ENCODE measurements at places on chromosomes 7 and 10.

DNA sequence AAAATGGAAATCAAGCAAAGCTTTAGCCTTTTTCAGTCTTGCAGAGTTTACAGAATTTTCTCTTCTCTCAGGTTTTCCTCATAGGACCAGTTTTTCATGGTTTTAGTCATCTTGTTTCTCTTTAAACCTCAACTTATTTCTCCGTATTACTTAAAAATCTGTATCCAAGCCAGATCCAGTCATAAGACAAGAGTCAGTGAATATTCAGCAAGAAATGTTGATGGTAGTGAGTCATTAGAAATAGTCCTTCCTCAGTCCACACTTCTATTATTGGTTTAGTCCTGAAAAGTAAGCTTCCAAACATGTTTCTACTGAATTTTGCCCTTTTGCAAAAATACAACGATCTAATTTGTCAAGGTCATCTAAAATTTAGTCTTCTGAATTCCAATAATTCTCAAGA lies 107.0 kb downstream of the VIM start:
- no peak for DNase-seq

GRCh38 chr10:20811131-20811530 lies 86.0 kb downstream of the NEBL start:
- no peak for DNase-seq

- DNase-seq = peak; percentile 30
Measured at GRCh38 chr10:8444630-8445029, 390.1 kb downstream of the GATA3 start.

- no peak for DNase-seq
Measured at GRCh38 chr7:33829536-33829935, 75.8 kb upstream of the BMPER start.

- no peak for DNase-seq
Measured at GRCh38 chr10:61338146-61338545, 115.0 kb downstream of the TMEM26 start.

DNA sequence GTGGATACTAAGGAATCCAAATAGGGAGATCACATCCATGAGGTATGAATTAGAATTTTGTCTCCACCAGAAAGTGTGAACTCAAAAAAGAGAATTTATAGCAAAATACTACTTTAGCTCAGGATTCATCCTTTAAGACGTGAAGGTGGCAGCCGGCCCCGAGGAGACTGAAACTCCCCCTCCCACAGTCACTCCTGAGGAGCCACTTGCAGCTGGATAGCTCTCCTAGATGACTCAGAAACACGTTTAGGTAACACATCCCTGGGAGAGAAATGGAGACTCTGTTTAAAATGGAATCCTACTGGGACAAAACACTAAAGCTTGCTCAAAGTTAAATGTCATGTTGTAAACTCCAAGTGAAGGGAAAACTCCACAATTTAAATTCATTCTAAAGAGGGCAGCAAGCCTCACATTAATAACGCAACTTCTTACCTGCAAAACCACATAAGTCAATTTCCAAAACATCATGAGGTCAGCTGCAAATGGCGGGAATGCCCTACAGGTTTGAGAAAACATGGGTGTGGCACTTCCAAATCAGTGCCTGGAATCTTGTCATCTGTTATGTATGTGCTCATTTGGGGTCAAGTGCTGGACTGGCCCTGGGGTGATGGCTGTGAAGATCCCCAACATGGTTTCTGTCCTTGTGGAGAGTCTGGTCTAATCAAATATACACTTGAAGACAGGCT lies 46.2 kb downstream of the ICA1 start:
- no peak for DNase-seq

GRCh38 chr10:128854963-128855362 lies 612.1 kb upstream of the MGMT start:
- no peak for DNase-seq

GRCh38 chr10:85464336-85464735 lies 902.3 kb downstream of the GRID1 start:
- DNase-seq = no peak

- DNase-seq = no peak
Measured at GRCh38 chr10:93445097-93445960, 36.8 kb downstream of the MYOF start.

DNA sequence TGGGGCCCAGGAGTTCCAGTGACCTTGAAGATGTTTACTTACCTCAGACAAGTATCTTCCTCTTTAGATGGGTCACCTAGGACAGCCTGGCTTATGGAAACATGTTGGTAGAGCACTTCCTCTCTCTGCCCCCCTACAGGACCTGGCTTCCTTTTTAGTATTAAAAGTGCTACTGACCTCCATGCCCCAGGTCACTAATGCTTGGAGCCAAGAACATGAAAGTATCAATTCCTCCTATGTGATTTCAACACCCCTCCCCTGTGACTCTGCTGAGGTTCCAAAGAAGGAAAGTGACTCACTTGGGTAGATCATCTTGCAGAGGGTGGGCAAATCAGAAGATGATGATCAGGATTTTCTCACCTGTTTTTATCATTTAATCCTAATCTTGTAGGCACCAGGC lies 125.3 kb upstream of the CCDC6 start:
- DNase-seq = no peak

GRCh38 chr7:138091032-138091431 lies 14.8 kb downstream of the AKR1D1 start:
- DNase-seq = no peak

GRCh38 chr10:74486659-74487058 lies 335.6 kb downstream of the ADK start:
- no peak for DNase-seq

DNA sequence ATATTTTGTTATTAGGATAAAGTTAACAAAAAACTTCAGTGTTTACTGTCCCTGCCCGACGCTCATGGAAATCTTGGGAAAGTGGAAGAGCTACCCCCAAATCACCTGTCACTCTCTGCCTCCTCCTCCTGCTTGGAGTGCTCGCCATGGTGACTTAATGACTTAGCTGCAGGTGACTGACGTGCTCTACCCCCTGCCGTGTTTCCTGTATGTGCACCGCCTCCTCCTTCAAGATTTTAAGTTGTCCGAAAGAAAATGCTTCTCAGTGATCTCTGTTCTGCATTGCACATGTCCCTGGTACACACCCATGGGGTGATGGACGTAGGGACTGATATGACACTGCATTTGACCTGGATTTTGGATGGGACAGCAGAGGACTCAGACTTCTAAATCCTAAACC lies 338.8 kb upstream of the SHH start:
- DNase-seq = no peak

GRCh38 chr10:101073631-101074030 lies 11.8 kb downstream of the KAZALD1 start:
- DNase-seq = no peak

DNA sequence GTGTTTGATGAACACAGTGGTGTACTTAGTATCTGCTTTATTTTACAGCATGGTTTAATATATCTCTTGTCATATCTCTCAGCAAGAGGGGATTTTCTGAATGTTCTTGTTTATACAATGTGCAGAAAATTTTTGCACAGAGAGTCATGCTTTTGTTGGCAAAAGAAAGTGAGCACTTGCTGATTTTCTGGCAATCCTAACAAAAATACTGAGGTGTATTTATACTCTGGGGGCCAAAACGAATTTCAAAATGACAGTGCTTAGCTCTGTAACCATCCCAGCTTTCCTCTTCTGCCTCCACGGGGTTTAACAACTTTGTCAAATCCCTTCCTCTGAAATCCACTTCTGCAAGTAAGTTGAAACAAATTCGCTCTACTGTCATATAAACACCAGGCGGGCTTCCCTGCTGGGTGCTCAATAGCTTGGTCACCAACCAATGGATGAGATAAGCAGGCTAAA lies 169.2 kb downstream of the NOC3L start:
- no peak for DNase-seq

- no peak for DNase-seq
Measured at GRCh38 chr7:128858380-128859231, 4.0 kb upstream of the ATP6V1F start.

DNA sequence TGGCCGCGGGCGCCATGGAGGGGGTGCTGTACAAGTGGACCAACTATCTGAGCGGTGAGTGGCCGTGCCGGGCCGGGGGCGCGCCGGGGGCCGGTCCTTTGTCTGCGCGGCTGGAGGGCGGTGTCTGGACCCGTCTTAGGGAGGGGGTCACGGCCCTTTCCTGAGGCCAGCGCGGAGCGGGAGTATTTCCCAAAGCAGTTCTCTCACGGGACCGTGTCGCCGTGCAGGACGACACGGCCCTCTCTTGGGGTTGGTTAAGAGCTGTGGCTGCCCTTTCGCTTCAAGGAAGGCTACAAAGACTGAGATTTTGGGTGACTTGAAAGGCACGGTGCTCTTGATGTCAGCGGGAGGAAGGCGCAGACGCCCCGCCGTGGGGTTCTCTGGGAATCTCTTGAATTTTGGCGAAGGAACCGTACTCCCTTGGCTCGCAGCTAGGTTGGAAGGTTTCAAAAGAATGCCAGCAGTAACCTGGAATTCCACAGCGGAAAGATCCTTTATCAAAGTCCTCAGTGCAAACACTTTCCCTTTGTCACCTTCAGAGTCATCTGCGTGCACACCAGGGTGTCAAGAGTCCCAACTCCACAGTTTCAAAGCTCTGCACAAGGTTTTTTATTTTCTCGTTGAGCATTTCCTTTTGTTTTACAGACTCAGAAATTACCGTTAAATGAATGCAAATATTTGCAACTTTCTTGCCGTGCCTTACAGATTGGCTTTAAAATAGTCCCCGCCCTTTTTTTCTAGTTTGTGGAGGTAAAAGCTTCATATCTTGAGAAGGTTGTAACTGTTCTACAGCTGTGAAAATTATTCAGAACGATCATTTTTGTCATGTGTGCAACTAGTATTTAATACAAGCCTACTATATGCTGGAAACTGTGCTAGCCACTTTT lies 780 bp downstream of the PLEKHA8 start:
- peak; percentile 11 for DNase-seq

GRCh38 chr7:137345799-137346449 lies 2.4 kb upstream of the PTN start:
- no peak for DNase-seq

DNA sequence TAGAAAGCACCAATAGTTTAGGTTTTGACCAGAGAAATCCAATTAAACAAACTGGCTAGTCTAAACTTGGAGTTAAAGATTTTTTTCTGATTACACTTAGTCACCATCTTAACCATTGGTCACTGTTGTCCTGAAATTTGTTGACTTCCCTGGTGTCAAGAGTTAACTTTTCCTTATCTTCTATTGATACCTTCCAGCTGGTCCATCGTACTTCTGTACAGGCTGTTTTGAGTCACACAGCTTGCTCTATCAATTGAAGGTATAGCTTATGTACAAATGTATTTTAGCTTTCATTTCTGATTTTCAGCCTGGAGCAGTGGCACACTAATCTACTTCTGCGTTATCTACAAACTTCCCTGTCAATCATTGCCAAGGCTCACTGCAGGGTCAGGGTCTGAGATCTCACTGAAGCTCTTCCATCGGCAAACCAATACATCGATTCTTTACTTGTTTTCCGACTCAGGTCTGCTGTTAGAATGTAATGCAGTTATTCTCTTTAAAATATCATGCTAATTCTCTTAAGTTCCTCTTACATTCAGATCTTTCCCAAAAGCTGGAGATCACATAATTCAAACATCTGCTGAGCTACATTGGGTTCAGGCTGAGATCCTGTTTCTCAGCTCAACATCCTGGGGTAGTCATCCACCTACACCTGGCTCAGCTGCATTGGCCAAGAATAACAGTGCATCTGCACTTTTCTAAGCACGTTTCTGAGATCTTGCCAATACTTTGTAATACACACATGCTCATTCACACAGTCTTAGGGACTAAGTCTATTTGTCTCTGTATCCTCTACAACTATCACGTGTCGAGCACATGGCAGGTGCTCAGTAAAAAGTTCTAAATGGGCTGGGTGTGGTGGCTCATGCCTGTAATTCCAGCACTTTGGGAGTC lies 11.3 kb downstream of the MRPS33 start:
- no peak for DNase-seq

DNA sequence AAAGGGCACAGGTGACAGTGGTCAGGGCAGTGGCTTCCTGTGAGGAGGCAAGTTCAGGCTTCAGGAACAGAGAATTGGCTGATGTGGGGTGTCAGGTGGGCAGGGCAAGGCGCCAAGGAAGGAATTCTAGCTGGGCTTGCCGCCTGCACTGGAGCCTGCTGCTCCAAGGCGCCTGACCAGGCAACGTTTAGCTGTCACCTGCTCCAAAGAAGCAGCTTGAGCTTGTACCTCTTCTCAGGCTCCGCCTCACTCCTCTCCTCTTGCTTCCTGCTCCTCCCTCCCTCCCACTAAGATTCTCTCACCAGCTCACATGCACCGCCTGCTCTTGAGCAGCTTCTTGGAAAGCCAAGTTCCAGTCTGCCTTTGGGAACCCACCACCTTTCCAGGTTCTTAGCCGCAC lies 187.4 kb upstream of the GRB10 start:
- DNase-seq = no peak

GRCh38 chr10:76311752-76312636 lies 880.6 kb downstream of the LRMDA start:
- DNase-seq = no peak

- DNase-seq = no peak
Measured at GRCh38 chr10:104762793-104763192, 121.7 kb downstream of the SORCS3 start.

- DNase-seq = peak; percentile 63
Measured at GRCh38 chr10:84205049-84205852, 10.9 kb downstream of the CDHR1 start.

GRCh38 chr7:153382641-153383101 lies 623.1 kb downstream of the ACTR3B start:
- no peak for DNase-seq

GRCh38 chr7:148045521-148045920 lies 545.0 kb upstream of the C7orf33 start:
- no peak for DNase-seq

- no peak for DNase-seq
Measured at GRCh38 chr7:137003086-137003485, 134.6 kb downstream of the CHRM2 start.

- no peak for DNase-seq
Measured at GRCh38 chr7:81433206-81433605, 336.6 kb downstream of the HGF start.

DNA sequence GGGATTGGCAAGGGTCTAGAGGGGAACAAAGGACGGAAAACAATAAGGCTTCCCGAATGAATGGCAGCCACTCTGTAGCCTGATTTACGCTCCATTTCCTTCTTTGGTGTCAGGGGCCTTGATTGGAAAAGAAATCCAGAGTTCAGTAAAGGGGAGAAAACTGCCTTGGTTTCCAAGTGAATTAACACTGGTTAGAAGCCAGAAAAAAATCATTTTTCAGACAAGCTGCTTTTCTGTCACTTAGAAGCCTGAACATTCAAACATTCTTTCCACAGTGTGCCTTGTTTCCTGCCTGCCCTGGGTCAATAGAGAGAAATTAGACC lies 283 bp upstream of the TRDMT1 start:
- no peak for DNase-seq

DNA sequence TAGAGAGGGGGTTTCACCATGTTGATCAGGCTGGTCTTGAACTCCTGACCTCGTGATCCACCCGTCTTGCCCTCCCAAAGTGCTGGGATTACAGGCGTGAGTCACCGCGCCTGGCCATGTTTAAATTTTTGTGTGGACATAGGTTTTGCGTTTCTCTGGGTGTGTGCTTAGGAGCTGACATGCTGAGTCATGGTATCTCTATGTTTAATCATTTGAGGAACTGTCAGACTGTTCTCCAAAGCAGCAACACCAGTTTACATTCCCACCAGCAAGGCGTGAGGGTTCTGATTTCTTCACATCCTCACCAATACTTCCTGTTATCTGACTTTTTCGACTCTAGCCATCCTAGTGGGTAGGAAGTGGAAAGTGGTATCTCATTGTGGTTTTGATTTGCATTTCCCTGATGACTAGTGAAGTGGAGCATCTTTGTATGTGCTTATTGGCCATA lies 153.7 kb downstream of the DNAJB6 start:
- peak; percentile 30 for DNase-seq
